ENCODE measurements at places on chromosomes 11 and 22. TPM values are rescaled to one million over a fixed set of nuclear protein-coding genes. Genes with fewer than 3 reads are reported as not detected.

- peak; percentile 68 for DNase-seq
Measured at GRCh38 chr11:130522284-130522961, 74.0 kb downstream of the ADAMTS15 start.

TNNI2 gene
- not detected for total RNA-seq

DNA sequence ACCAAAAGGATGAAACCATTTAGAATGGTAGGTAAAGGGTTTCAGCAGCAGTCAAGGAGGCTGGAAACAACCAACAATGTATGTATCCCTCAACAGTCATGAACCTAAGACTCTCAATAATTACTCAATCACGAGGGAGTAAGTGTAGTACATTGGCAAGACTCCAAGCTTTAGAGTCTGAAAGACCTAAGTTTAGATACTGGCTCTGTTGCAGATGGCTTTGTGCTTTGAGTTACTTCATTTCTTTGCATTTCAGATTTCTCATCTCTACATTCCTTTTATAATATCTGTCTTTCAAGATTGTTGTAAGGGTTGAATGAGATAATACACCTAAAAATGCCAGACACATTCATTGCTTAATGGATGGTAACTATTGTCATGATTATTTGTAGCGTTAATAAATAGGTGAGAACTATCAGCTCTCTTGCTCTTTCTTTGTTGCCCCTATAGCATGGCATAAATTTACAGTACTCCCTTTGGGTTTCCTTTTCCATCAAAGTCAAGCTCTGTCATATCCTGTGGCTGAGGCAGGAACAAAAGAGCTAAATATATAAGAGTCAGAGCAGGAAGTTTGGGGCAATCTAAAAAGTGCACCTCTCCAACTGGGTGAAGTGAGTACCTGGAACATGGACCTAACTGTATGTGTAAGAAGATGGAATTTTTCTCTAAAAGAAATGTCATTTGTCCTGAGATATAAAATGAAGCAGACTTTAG, 228.2 kb upstream of the ZC3H12C start:
- DNase-seq = no peak

KRTAP5-11 gene
- not detected for total RNA-seq

- no peak for DNase-seq
Measured at GRCh38 chr11:126720539-126721235, 279.9 kb downstream of the KIRREL3 start.

GRCh38 chr11:130001461-130002351, 929 bp downstream of the PRDM10 start:
- DNase-seq = peak; percentile 38

TYR gene
- total RNA-seq = not detected

DNA sequence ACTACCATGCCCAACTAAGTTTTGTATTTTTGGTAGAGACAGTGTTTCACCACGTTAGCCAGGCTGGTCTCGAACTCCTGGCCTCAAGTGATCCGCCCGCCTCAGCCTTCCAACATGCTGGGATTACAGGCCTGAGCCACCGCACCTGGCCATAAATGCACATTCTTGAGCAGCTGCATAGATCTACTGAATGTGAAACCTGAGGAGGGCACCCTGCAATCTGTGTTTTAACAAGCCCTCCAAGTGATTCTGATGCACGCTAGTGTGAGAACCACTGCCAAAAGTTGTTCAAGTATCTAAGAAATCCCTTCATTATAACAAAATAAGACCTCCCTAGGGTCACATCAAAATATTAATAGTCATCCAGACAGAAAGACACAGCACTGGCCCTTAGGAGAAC, 89.3 kb downstream of the RDX start:
- DNase-seq = no peak

DNA sequence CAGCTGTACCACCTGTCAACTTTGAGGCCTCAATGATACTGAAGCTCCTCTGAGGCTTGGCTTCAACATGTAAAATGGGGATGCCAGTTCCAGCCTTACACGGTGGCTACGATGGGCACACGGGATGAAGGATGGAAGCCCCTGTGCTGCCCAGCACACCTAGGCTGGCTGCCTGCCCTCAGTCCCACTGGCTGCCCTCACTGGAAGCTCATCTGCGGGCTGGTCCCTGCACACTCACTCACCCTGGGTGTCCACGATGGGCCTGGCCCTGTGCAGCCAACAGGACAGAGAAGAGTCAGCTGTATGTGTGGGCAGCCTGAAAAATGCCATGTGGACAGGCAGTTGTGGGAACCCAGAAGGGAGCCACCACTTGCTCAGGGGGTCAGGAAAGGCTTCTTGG, 2.2 kb downstream of the YIF1A start:
- no peak for DNase-seq

- DNase-seq = no peak
Measured at GRCh38 chr11:62018981-62019664, 51.7 kb upstream of the FTH1 start.

GAB4 gene
- total RNA-seq = 0.16 TPM

CSRP3 gene
- total RNA-seq = not detected

DNA sequence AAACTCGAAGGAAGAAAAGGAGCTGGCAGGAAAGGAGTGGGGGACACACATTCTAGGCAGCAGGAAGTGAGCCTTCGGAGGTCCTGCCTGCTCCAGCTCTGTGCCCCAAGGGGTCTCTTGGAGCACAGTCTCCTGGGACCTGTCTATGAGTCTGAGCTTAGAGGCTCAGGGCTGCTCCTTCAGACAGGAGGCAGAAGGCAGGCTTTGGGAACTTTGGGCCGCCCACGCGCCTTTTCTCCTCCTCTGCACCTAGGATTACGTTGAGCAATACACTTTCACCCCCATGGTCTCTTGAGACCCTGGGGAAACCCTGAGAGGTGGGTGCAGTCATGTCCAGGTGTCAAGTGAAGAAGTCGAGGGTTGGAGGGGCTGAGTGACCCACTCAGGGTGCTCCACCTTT, 965 bp downstream of the TCN2 start:
- no peak for DNase-seq

DNA sequence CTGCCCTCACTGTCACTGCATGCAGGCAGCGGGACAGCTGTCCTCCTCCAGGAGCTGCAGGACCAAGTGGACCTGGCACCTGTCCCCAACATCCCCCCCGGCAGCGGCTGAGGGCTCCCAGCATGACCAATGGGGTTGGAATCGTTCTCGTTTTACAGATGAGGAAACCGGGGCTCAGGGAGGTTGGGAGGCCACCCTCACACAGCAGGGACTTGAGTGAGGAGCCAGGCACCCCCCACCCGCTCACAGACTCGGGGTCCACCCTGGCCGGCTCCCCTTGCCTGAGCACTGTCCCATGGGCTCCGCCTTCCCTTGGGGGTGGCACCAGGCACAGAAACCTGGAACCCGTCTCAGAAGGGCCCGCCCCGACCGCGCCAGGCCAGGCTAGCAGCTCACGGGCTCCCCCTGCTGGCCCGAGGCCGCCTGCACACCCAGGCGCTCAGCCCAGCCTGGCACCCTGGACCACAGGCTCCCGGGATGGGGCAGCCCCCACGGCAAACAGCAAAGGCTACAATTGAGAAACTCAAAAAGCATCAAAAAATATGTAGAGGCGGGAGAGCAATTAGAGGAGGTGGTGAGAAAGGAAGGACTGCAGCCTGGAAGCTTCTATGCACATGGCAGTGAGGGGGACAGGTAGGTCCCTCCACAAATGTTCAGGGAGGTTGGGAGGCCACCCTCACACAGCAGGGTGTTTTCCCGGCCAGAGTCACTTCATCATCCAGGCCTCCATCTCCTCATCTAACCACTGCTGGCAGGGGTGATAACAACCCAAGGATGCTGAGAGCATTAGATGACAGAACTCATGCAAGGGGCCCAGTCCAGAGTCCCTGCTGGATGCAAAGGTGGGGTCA, 12.8 kb downstream of the MACROD1 start:
- DNase-seq = peak; percentile 78

DNA sequence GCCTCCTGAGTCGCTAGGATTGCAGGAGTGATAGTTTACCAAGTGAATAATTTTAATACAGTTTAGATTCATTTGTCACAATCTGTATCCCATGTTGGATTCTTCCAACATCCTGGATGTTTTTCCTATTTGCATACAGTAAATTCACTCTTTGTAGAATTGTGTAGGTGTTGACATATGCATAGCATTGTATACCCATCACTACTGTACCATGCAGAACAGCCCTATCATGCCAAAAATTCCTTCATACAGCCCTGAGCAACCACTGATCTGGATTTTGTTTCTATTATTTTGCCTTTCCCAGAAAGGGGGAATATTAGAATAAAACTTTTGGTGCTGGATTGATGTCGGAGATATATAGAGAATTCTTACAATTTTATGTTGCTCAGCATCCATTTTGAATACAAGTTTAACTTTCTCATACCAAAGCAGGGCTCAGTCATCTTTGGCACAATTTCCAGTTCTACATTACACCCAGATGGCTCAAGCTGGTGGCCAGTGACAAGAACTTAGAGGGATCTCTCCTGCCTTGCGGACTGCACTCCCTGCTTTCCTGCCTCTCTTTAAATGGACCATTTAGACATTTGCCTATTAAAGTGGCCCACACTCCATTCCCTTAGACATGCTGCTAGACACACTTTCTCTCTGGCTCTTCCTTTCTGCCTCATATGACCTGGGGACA, 45.4 kb upstream of the CFAP300 start:
- no peak for DNase-seq

DNA sequence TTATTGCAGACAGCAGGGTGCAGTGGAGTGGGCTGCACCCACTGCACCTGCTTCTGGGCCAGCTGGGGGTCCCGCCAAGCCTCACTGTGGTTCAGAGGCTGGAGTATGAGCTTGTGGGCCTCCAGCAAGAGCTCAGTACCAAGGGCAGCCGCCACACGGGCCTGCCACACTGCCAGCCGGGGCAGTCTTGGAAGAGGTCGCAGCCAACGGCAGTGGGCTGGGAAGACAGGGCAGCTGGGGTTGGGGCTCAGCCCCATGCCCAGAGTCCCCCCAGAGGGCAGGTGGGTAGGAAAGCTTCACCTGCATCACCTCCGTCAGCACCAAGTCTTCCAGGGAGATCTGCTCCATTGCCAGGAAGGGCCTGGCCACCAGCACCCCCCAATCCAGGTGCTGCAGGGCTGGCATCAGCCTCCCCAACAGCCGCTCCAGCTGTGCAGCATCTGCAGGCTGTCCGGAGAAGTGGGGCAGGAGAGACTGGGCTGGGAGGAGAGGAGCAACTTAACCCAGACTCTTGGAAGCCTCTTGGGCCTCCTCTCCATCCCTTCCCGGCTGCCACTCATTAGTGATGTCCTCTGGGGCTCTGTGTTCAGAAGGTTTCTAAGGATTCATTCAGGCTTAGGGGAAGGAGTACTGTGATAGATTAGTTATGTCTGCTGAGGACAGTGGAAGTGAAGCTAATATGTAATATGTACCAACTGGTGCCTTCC, 1.1 kb upstream of the GSTT4 start:
- no peak for DNase-seq

DNA sequence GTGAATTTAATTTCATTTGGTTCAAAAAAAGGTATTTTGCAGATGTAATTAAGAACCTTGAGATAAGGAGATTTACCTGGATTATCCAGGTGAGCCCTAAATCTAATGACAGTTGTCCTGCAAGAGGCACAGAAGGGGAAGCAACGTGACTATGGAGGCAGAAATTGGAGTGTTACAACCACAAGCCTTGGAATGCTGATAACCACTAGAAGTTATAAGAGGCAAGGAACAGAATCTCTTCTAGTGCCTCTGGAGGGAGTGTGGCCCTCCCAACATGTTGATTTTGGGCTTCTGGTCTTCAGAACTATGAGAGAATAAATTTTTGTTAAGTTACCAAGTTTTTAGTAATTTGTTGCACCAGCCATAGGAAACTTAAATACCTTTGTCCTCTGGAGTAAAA, 32.8 kb downstream of the RRM1 start:
- DNase-seq = no peak

Measured in WTC11 (cell line).